ENCODE measurements at places on chromosomes 7 and 10.

DNA sequence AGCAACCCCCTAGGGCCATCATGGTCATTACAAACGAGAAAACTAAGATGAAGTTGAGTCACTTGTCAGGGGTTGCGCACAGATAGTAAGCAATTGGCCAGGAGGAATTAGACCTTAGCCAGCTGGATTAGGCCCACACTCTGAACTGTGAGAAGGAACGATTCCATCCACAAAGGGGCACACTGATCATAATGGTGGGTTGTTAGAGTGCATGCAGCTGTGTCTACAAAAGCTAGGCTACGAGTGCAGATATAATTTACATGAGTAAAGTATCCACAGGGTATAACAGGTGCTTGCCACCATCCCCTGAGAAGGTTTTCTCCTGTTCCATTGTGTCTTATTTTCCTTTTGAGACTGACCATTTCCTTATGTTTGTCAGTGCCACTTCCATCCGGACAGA is 16.6 kb upstream of the FAM170B start:
- DNase-seq, result no peak

GRCh38 chr7:40700653-40701421 is 566.0 kb downstream of the SUGCT start:
- DNase-seq, result no peak

- DNase-seq, result no peak
Observed at GRCh38 chr7:75789361-75789924, 17.4 kb upstream of the CCL26 start.

GRCh38 chr7:158414002-158414401 is 173.6 kb downstream of the PTPRN2 start:
- no peak for DNase-seq

GRCh38 chr10:48633381-48634197 is 28.7 kb upstream of the ARHGAP22 start:
- no peak for DNase-seq

DNA sequence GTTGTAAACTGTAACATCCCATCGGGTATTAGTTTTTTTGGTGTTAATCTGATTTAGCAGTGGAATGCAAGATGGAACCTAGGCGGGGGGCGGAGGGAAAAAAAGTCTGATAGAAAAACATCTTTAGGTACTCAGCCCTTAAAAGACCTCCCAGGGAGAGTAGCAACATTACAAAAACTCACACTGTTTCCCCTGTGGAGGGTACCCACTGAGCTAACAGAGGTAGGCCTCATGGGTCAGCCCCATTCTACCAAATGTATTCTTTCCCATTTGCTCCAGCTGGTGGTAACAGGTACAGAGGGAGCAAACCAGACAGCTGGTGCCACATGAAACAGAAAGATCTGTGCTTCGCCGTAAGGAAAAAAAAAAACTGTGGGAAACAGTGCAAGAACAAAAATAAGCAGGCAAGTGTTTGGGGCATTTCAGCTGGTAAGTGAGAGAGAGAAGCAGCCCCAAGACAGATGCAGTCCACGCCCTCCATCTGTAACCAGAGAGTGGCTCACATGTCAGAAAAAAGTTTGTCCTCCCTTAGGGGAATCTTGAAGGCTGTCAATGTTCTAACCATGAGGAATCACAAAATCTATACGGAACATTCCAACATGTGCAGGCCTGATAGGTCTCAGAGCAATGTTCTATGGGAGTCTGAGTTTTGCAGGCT is 65.3 kb downstream of the HOXA1 start:
- DNase-seq, result no peak

GRCh38 chr10:11387551-11388222 is 223.8 kb downstream of the USP6NL start:
- DNase-seq, result no peak

GRCh38 chr10:122740640-122741039 is 41.0 kb upstream of the C10orf120 start:
- peak; percentile 14 for DNase-seq

DNA sequence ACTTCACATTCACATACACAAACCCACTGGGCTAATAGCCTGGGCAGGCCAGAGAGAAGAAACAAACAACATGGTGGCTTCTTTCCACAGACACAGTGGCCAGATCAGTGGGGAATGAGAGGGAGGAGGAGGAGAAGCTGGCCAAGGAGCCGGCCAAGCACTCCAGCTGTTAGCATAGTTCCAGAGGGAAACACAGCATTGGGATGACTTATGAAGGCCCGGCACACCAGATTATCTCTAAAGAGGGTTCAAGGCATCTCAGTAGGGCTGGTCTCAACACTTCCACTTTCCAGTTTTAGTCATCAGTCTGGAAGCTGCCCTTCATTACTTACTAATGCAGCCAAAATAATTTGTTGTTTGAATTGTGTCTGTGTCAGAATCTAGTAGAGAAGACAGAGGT is 42.1 kb upstream of the GPR26 start:
- no peak for DNase-seq

GRCh38 chr10:50593523-50594376 is 30.0 kb downstream of the SGMS1 start:
- peak; percentile 39 for DNase-seq

DNA sequence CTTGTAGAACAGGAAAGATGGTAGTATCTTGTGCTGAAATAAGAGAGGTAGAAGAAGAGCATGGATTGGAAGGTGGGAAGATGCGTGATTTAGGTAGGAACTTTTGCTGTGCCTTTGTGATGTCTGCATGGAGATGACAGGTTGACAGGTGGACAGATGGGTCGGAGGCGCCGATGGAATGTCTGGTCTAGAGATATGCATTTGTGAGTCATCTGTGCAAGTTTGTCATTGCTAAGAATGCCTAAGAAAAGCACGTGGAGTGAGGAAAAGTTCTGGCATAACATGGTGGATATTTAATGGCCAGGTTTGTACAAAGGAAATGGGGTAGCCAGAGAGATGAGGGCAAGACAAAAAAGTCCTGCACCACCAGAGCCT is 76.0 kb upstream of the ARMC3 start:
- DNase-seq, result peak; percentile 41

- DNase-seq, result no peak
Observed at GRCh38 chr10:93166134-93166533, 92.4 kb downstream of the CYP26A1 start.

DNA sequence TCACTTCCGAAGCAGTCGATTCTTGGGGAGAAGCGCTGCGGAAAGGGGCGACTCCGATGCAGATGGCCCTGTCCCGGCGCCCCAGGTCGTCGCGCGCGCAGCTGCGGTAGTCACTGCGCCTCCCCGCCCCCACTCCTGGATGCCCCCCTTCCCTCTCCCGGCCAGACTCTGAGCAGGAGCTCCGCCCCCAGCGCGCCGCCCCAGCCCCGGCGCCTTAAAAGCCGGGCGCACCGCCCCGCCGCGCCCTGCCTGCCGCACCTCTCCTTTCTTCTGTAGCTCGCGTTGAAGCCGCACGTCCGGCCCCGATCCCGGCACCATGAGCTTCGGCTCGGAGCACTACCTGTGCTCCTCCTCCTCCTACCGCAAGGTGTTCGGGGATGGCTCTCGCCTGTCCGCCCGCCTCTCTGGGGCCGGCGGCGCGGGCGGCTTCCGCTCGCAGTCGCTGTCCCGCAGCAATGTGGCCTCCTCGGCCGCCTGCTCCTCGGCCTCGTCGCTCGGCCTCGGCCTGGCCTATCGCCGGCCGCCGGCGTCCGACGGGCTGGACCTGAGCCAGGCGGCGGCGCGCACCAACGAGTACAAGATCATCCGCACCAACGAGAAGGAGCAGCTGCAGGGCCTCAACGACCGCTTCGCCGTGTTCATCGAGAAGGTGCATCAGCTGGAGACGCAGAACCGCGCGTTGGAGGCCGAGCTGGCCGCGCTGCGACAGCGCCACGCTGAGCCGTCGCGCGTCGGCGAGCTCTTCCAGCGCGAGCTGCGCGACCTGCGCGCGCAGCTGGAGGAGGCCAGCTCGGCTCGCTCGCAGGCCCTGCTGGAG is at the start of gene INA:
Gene INA, plus strand, starts transcription at position 243 of the 817 bp plus-strand sequence. Its CDS starts 74 bp downstream, at position 317.
- peak; percentile 72 for DNase-seq

DNA sequence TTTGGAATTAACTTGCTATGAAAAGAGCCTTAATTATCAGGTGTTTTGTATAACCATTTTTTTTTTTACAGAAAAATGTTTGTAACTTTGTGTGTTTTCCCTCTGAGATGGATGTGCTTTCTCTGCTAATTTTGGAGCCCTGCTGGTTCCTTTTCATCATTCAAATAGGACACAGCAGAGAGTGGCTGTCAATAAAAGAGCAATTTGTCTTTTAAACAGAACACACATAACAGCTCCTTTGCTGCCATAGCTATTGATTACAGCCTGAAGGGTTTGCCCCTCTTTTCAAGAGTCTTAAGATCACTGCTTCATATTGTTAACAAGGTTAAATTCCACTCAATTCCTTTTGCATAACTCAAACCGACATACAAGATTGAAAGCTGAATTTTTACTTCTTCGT is 187.2 kb upstream of the MBL2 start:
- DNase-seq, result no peak

DNA sequence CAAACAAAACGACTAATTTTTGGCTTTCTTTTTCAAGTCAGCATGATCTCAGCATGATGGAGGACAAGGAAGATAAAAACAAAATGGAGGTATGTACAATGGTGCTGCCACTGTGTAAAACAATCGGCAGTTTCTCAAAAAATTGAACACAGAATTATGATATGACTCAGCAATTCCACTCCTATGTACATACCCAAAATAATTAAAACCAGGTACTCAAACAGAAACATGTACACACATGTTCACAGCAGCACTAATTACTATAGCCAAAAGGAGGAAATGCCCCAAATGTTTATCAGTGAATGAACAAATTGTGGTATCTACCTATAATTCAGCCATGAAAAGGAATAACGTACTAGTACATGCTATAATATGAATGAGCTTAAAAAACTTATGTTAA is 29.9 kb downstream of the SNX13 start:
- no peak for DNase-seq

DNA sequence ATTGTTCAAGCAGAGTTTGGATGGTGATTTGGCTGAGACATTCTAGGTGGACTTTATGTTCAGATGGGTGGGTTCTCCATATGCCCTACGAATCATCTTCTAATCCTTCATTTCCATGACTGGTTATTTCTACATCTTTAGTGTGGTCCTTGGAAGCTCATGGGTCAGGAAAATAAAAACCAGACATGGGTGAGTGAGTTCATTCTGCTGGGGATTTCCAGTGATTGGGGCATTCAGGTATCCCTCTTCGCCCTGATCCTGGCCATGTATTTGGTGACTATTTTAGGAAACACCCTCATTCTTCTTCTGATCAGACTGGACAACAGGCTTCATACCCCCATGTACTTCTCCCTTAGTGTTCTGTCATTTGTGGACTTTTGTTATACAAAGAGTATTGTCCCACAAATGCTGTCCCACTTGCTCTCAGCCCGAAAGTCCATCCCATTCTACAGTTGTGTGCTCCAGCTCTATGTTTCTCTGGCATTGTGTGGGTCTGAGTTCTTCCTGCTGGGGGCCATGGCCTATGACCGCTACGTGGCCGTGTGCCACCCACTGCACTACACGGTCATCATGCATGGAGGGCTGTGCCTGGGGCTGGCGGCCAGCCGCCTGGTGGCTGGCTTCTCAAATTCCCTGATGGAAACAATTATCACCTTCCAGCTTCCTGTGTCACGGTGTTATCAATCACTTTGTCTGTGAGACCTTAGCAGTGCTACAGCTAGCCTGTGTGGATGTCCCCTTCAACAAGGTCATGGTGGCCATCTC is 19.2 kb upstream of the OR6B1 start:
- peak; percentile 84 for DNase-seq

GRCh38 chr10:104033966-104034365 is 51.7 kb downstream of the COL17A1 start:
- no peak for DNase-seq

DNA sequence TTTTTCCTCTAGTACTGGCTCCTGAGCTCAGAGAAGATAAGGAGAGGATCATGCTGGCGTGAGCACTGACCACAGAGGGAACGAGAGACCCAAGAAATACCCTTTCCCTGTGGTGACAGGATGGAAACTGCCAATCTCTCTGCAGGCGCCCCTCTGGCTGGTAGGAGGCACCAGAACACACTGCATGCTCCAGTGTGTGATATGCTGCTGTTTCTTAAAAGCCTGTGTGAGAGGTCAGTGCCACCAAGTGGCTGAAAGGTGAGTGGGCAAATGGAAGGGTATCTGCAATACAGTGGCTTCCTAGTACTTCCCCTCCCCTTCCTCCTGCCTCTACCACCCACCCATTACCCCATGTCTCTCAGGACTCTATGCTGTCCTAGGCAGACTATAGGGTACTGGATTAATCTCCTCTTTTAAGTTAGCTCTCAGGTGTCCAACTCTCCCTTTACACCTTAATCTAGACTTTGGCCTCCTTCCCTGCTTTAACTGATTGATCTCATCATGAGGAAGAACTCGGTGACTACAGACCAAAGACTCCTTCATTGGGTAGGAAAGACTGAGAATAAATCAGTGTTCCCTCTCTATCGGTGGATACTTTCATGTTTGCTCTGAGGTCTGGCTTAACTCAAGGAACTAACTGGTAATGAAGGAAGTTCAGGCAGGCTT is 283.6 kb downstream of the ADRA2A start:
- DNase-seq, result peak; percentile 55

DNA sequence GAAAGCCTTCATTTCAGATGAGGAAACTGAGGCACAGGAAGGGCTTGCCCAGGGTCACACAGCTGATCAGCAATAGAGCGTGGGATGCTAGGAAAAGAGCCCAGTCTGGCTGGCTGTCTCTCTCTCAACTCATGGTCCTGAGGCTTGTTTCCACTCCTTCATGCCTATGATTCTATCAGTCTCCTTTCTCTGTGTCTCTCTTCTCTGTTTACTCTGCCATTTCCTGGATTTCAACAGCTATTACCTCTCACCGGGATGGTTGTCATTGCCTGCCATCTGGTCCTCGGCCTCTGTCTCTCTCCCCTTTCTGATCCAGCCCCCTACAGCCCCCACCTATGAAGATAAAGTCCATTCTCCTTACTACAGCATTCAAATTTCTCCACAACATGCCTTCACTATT is 93.3 kb upstream of the AGBL3 start:
- DNase-seq, result no peak
